ENCODE measurements at places on chromosomes 6 and 20.
A peak's percentile ranks its signal among the peaks of the same experiment; 100 is the strongest.

- no peak for DNase-seq
- H3K36me3 ChIP-seq = no peaks in the 10 kb centered on the region
- H3K4me1 ChIP-seq = peaks cover 6% of the 10 kb centered on the region
- no peaks in the 10 kb centered on the region for H3K27me3 ChIP-seq
- H3K4me3 ChIP-seq = no peak overlapping the region
These were observed 168.4 kb downstream of the TTLL2 start for GRCh38 chr6:167493310-167493709.

GRCh38 chr20:63042448-63043071, 35.8 kb upstream of the BHLHE23 start:
- no peak overlapping the region for H3K4me3 ChIP-seq
- H3K4me1 ChIP-seq = no peaks in the 10 kb centered on the region
- no peak for DNase-seq
- H3K27me3 ChIP-seq = no peaks in the 10 kb centered on the region
- no peaks in the 10 kb centered on the region for H3K36me3 ChIP-seq

GRCh38 chr6:18663011-18663410, 275.9 kb downstream of the RNF144B start:
- DNase-seq = no peak
- H3K27me3 ChIP-seq = no peaks in the 10 kb centered on the region
- no peak overlapping the region for H3K27ac ChIP-seq
- H3K4me1 ChIP-seq = no peaks in the 10 kb centered on the region

DNA sequence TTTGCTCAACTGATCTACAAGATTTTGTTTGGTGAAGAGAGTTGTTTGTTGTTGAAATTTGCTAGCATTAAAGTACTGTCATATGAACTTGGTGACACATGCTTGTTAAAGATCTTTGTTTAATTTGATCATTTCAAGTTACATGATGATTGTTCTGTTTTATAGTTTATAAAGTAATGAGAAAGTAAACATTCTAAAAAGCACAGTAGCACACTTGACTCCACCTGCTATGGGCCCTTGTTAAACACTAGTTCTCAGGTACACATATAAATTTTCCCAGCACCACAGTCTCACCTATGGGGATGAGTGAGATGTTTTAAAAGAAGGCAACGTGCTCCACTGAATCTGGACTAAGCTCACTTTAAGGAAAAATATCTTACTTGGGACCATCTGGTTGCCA, 14.1 kb downstream of the MCHR2 start:
- H3K4me3 ChIP-seq = no peak overlapping the region
- H3K36me3 ChIP-seq = no peaks in the 10 kb centered on the region
- no peak for DNase-seq
- no peaks in the 10 kb centered on the region for H3K27me3 ChIP-seq
- no peak overlapping the region for H3K27ac ChIP-seq

DNA sequence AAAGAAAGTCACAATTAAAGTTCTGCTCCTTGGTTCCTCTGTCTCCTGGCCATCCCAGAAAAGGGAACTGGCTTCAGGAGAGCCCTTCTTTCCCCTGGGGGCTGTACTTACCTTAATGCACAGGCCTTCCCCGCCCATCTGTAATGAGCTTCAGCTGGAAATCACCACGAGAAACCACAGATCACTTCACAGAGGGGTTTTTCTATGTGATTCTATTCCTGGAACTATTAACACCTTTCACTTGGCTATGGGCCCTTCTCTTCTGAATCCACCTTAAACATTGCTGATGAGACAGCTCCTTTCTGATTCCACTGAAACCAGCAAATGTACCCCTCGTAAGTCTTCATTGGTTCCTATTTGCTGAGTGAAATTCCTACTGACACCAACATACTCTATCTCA, 80.7 kb downstream of the FOXF2 start:
- H3K27ac ChIP-seq = no peak overlapping the region
- no peak overlapping the region for H3K4me3 ChIP-seq
- no peaks in the 10 kb centered on the region for H3K27me3 ChIP-seq
- H3K36me3 ChIP-seq = no peaks in the 10 kb centered on the region
- H3K4me1 ChIP-seq = no peaks in the 10 kb centered on the region

- no peak overlapping the region for H3K27ac ChIP-seq
- H3K27me3 ChIP-seq = no peaks in the 10 kb centered on the region
- no peaks in the 10 kb centered on the region for H3K36me3 ChIP-seq
- no peaks in the 10 kb centered on the region for H3K4me1 ChIP-seq
- no peak overlapping the region for H3K4me3 ChIP-seq
These were observed 48.8 kb upstream of the CHRNA4 start for GRCh38 chr20:63409834-63410435.

- no peaks in the 10 kb centered on the region for H3K4me1 ChIP-seq
- H3K36me3 ChIP-seq = no peaks in the 10 kb centered on the region
- peaks cover 44% of the 10 kb centered on the region for H3K27me3 ChIP-seq
- H3K27ac ChIP-seq = peak overlapping the region; percentile 69
These were observed 1.7 kb downstream of the SRMS start for GRCh38 chr20:63545814-63546213.

- no peak for DNase-seq
- no peak overlapping the region for H3K27ac ChIP-seq
- H3K4me1 ChIP-seq = no peaks in the 10 kb centered on the region
- H3K36me3 ChIP-seq = no peaks in the 10 kb centered on the region
These were observed 42.1 kb upstream of the HLA-E start for GRCh38 chr6:30447237-30447636.

All from small intestine (tissue), 16 donors.